ENCODE measurements at places on chromosomes 1 and 21.

DNA sequence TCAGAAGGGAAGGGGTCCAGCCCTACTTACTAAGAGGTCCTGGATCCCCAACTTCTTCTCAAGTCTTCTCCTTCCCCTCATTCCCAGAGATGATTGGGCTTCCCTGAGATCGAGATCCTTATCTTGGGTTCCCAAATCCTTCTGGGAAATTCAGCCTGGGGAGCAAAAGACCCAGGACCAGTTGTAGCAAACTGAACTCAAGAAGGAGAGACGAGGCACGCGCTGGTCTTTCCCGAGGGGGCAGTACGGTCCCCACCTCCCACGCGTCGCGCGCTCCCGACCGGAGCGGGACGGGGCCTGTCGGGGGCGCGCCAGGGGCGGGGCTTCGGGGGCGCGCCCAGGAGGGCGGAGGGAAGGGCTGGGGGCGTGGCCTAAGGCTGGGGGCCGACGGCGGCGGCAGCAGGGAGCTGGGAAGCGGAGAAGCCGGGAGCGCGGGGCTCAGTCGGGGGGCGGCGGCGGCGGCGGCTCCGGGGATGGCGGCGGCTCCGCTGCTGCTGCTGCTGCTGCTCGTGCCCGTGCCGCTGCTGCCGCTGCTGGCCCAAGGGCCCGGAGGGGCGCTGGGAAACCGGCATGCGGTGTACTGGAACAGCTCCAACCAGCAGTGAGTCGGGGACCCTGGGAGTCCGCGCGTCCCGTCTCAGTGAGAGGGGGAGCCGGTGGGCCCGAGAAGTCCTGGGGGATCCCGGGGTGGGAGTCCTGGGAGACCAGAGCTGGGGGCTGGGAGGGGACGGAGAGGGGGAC is at the start of gene EFNA3:
TSS of gene EFNA3 (plus strand) at position 369 of the 741 bp plus-strand sequence. CDS start at position 474, 105 bp downstream.
- peak; percentile 91 for DNase-seq

GRCh38 chr1:196440711-196441110 is 167.5 kb downstream of the KCNT2 start:
- no peak for DNase-seq

GRCh38 chr1:14878124-14878523 is 275.4 kb upstream of the TMEM51 start:
- no peak for DNase-seq

GRCh38 chr1:156021093-156021428 is 310 bp upstream of the SSR2 start:
- DNase-seq, result no peak

DNA sequence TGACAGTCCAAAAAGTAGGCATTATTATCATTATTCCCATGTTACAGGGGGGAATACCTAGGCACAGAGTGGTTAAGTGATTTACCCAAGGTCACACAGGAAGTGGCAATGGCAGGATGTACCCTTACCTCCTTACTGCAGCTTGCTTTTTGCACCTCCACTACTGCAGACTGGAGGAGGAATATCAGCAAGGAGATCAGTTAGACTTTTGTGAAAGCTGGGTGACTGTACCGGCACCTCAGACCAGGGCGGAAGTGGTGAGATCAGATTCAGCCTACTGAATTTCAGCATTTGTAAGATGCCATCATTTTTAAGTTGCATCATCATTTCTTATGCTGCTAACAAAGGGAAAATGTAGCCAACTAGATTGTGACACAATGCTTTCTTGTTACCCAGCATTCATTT is 4.5 kb downstream of the ADARB1 start:
- DNase-seq, result no peak

Data from germinal center (tissue), 1 donor.